ENCODE measurements at places on chromosomes 16 and 17.
A peak's percentile ranks its signal among the peaks of the same experiment; 100 is the strongest.

DNA sequence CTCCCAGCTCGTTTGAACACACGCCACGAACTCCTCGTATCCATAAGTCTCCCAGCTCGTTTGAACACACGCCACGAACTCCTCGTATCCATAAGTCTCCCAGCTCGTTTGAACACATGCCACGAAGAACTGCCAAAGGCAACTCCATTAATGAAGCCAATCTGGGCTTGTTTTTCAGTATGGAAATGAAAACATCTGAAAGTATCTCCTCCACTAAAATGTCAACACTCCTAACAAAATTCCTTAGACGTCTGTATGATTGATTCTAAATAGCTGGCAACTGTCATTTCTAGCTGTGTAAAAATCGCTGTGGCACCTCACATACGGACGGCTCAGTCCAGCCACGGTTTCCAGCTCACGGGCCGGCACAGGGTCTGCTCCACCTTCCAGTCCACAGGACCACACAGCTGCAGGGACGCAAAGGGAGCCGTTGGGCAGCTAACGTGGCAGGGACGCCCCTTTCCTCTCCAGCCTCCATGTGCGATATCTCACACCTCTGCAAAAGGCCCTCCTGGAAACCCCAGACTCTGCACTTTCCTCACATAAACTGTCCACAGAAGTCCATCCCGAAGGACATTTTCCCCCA lies 67.1 kb upstream of the METRNL start:
- no peak for DNase-seq

DNA sequence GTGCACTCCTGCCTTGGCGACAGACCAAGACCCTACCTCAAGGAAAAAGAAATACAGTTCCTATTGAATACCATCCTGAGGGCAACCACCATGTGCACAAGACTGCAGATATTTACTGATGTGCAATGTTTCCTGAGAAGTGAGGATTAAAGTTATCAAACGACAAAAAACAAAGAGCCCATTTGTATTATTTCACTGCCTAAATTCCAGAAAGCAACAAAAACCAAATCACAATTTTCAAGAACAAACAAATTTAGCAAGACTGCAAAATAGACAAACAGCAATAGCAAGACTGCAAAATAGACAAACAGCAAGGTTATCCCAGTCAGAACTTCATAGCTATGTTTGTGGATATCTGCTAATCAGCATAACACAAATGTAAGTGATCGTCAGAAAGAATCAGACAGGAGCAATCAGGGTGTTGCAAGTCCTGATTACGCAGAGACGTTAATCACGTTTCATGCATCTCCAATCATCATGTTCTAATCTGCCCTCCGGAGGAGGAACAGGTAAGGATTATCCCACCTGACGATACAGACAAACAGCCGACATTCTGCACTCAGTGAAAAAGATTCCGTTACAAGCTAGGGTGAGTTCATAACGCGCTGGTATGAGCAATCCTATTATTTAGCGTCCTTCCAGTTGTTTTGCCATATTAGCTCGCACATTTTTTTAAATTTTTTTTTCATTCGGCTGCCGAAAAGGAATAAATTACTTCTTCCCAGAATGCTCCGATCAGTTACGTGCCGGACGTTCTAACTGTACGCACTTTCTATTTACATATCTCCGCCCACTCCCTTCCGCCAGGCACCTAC lies 2.9 kb downstream of the TMEM107 start:
- peak; percentile 93 for DNase-seq

DNA sequence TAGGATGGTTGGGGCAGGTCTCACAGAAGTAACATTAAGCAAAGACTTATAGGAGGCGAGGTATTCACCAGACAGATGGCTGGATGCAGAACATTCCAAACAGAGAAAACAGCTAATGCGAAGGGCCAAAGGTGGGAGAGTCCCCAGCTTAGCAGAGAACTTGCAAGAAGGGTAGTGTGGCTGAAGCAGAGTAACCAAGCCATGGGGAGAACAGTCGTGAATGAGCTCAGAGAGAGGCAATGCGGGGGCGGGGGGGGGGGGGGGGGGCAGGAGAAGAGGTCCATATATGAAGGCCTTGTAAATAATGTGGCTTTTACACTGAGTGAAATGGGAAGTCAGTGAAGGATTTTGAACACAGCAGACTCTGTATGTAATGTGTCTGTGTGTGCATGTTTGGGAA lies 81.3 kb downstream of the SMG6 start:
- DNase-seq: no peak

GRCh38 chr16:12403746-12404658 lies 399.7 kb downstream of the CPPED1 start:
- DNase-seq: no peak

- no peak for DNase-seq
These were observed 45.2 kb downstream of the SLC6A2 start for GRCh38 chr16:55700961-55701360.

- DNase-seq: no peak
These were observed 36.3 kb downstream of the IFT140 start for GRCh38 chr16:1575578-1575977.

DNA sequence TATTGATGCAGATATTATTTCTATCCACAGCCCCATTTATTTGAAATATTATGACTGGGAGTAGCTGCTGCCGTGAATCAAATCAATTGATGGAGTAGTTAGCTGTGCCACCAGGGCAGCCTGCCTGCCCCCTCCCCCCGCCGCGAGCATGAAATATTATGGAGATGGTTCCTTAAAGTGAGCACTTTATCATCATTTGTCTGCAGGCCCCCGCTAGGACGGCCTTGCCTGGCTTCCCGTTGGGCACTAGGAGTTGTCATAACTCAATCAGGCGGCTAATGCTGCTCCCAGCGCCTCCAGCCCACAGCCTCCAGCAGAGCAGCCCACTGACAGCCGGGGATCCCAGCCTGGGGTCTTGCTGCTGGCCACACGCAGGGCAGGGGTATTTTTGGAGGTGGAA lies 173.9 kb downstream of the SALL1 start:
- no peak for DNase-seq

GRCh38 chr16:81810894-81811538 lies 31.9 kb downstream of the PLCG2 start:
- no peak for DNase-seq

GRCh38 chr17:42107597-42108576 lies 4.6 kb downstream of the DHX58 start:
- no peak for DNase-seq

- DNase-seq: no peak
These were observed 121.2 kb downstream of the CDH11 start for GRCh38 chr16:65000654-65001053.

DNA sequence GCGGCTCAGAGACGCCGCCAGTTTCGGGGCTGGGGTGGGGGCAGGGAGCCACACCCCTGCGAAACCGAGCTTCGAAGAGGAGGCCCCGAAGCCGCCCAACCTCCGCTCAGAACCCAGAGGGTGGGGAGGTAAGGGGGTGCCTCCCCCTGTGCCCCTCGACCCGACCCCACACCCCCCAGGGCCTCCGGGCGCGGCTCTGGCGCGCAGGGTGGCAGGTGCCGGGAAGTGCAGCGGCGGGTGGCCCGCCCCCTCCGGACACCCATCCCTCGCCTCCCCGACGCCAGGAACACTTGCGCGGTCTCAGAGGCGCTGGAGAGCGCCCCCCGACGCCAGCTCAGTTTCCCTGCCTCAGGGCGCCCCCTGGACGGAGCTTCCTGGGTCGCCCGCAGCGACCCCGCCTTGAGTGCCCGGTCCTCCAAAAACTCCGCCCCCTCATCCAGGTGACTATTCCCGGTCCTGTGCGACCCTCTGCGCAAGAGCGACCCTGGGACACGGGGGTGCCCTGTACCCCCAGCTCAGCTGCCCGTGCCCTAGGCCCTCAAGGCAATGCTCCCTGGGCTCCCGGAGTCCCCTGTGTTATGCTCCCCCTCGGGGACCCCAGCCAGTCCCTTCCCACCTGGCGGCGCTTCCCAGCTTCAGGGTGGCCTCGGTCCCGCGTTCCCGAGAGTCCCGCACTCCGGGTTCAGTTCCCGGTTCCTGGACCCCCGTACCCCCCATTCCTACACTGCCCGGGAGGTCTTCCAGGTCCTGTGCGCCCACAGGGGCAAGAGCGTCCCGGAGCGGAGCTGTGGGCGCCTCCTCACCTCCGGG lies 562 bp downstream of the PPL start:
- peak; percentile 65 for DNase-seq

GRCh38 chr17:53719229-53719628 lies 103.5 kb upstream of the KIF2B start:
- no peak for DNase-seq

DNA sequence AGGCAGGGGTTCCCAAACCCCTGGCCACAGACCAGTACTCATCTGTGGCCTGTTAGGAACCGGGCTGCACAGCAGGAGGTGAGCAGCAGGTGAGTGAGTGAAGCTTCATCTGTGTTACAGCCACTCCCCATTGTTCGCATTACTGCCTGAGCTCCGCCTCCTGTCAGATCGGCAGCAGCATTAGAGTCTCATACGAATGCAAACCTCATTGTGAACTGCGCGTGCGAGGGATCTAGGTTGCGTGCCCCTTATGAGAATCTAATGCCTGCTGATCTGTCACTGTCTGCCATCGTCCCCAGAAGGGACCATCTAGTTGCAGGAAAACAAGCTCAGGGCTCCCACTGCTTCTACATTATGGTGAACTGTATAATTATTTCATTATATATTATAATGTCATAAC lies 25.1 kb upstream of the RMI2 start:
- no peak for DNase-seq

DNA sequence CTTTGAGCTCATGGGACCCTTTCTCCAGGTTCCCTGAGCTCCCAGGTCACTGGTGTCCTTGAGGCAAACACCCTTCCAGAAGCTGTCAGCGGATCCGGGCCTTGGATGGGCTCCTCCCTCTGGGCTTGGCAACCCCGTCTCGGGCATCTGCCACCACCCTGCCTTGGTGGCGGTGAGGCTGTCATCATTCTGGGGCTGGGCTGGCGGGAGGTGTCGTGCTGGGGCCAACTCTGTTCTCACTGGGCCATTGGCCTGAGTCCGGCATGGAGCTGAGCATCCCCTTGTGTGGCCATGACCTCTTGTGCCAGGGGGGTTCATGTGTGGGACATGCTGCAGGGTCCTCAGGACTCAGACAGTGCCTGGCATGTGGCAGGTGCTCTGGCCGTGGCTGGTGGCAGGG lies 197.6 kb downstream of the LAT start:
- DNase-seq: no peak

All from NCI-H226 (cell line).